AG09309 (cell line): ENCODE measurements at places on chromosomes 16 and 17.
A peak's percentile ranks its signal among the peaks of the same experiment; 100 is the strongest.

GRCh38 chr16:75580-76501, 2.2 kb upstream of the MPG start:
- DNase-seq, result peak; percentile 61

DNA sequence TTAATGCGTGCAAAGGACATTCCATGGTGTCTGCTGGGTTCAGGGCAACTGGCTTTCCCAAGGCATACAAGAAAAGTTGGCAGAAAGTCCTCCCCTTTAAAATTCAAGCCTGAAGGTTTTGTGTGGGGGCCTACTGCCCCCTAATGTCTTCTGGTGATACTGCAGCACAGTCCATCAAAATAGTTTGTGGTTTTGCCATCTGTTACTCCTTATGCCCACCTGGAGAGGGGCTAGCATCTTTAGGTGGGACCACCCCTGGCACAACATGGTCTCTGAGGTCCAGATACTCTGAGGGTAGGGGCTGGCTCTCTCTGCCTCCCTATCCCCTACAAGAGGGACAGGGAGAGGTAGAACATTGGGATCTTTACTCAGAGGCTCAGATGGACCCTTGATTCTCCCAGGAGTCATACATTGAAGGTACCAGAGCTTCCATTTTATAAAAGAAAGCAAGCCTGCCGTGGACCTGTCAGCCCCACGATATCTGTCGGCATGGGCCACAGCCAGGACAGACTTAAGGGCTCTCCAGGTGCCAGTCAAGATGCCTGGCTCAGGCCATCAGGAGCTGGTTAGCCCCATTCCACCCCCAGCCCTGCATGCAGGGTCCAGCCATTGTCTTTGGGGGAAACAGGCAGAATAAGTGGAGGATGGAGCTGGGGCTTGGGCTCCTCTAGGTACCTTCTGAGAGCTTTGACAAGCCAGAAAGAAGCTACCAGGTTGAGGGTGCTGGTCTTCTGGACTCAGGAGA, 6.3 kb downstream of the ESRP2 start:
- DNase-seq, result peak; percentile 29

DNA sequence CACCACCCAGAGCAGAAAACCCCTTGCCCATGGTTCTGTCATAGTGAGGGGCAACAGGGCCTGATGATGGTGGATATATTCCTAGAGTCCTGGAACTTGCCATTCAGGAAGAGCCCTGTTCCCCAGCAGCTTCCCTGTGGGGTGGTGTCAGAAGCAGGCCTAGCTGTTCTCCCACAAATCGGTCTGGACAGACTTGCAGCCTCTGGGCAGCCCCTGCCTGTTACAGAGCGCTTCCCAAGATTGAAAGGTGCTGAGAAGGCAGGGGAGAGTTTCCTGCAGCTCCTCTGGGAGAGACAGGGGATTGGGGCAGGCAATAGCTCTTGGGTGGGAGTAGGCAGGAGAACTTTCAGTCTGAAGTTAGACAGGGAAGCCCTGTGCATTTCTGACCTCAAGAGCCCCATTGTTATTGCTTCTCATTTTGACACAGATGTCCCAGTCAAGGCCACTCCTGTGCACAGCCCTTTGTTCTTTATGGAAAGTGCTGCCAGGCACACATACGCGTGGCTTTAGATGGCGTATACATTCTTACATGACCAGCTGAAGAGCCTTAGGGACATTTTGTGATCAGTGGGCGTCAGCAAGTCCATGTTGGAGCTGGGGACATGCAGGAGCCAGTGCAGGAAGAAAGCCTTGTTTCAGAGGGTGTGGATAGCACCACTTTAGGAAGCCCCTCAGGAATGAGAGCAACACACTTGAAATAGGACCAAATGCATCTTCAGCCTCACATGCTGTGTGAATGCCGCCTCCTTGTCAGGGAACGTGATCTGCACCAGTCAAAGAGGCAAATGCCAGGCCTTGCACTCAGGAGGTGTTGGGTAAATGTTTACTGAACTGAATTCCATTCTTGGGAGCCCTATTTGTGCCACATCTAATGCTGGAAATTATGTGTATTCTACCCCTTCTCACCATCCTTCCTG, 67.5 kb downstream of the GNAO1 start:
- no peak for DNase-seq

GRCh38 chr17:45794840-45795239, 10.7 kb downstream of the CRHR1 start:
- DNase-seq, result no peak

GRCh38 chr17:7248796-7249195, 2.7 kb downstream of the CTDNEP1 start:
- DNase-seq, result no peak
